ENCODE measurements at places on chromosomes 5 and 9.

GRCh38 chr5:144369006-144369405 is 198.3 kb downstream of the KCTD16 start:
- DNase-seq, result no peak

DNA sequence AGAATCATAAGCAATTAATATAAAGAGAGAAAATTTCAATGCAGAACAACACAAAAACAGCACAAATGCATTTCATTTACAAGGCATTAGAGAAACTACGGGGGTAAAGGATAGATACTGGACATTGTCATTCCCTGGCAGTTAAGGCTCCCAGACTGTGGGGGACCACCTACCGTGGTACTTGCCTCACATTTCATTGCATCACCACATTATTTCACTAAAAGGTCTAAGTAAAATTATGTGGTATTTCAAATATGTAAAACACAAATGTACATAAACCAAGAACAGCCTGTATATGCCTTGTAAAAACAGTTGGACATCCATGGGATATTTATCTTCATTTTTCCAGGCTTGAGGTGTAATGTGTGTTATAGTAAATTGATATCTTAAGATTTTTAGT is 571.2 kb upstream of the ZNF462 start:
- no peak for DNase-seq

- no peak for DNase-seq
These were observed 2.8 kb upstream of the CDK7 start for GRCh38 chr5:69231851-69232250.

- DNase-seq, result peak; percentile 69
These were observed 984 bp upstream of the RAD23B start for GRCh38 chr9:107281922-107282667.

DNA sequence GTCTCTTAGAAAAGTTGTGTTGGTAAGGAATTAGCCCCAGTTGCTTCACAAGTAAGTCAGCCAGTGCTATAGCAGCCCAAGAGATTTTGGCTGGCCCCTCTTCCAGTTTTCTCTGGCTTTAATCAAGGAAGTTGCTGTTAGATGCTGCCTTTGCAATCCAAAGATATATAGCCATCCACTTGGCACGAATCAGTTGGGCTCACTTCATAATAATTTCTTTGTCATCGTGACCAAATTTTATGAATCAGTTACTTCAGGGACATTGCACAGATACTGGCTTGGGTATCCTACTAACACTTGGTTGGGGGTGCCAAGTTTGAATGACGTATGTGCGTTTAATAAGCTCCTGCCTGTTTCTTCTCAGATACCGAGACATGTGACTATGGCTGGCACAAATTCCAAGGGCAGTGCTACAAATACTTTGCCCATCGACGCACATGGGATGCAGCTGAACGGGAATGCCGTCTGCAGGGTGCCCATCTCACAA is 81.5 kb downstream of the VCAN start:
- DNase-seq, result no peak

GRCh38 chr5:140039561-140039960 is 3.5 kb downstream of the NRG2 start:
- DNase-seq, result no peak

- DNase-seq, result no peak
These were observed 62.6 kb downstream of the ANGPTL2 start for GRCh38 chr9:127059765-127060361.

DNA sequence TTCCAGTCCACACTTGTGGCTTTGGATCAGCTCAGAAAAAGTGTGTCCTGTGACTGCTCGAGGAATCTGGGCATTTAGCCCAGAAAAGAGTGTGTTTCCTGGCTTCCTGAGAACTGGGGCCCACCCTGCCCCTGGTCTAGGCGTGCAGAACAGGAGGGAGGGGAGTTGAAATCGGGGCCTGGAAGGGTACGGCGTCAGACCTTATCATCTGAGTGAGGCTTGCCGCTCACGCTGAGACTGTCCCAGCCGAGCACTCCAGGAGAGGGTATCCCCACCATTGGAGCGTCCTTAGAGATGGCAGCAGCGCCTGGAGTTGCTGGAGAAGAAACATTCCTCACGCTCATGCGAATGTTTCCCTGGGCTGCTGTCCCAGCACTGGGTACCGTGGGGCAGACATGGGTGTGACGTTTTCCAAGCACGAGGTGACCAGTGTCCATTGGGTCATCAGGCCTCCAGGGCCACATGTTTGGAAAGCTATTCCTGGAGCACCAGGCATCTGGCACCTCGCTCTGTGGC is 22.5 kb downstream of the NEK6 start:
- DNase-seq, result peak; percentile 50
